Urothelium cell line (cell line): ENCODE measurements at places on chromosomes 6 and 20.

DNA sequence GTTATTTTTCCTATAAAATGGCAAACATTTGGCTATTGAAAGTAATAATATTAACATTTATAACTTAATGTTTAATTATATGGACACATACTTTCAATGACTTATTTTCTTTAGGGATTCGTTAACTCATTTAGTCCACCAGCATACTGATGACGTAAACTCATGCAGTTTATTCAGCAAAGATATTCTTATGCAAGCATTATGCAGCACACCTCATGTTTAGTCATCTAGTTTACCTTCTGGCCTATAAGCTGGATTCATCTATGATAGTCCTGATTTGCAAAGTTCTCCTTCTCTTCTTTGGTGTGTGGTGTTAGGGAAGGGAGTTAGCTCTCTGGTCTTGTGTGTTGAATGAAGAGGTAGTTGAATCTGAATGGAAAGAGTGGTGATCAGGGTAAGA, 60.0 kb downstream of the OR2J2 start:
- DNase-seq = no peak

DNA sequence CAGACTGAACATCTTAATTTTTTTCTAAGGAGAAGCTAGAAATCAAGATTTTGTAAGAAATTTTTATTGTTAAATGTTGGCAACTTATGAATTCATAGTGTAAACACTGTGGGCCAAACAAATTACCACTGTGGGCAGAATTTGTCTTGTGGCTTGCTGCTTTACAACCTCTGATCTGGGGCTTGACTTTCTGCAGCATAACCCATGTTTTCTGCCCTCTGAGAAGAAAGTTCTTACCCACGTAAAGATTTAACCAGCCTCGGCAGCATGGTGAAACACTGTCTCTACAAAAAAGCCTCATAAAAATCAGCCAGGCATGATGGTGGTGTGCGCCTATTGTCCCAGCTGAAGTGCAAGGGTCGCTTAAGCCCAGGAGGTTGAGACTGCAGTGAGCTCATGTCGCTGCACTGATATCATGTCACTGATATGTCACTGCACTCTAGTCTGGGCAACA, 12.9 kb downstream of the ITCH start:
- no peak for DNase-seq

- DNase-seq = no peak
These were observed 31.2 kb downstream of the PLCG1 start for GRCh38 chr20:41168281-41169161.

DNA sequence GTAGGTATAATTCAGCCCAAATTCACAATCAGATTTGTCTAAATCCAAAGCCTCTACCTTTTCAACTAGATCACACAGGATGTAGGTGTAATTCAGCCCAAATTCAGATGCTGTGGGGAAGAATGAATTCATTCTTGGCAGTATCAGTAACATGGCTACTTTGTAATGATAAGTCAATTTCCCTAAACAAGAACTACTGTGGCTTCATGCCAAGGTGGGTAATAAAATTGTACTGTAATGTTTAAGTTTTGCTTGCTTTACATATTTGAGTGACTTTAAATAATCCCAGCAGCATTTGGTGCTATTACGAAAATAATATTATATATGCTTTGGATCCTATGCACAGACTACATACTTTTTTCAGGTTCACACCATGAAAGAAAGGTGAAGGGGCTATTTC, 239.1 kb downstream of the HDGFL1 start:
- no peak for DNase-seq

- no peak for DNase-seq
These were observed 127.2 kb upstream of the TCF21 start for GRCh38 chr6:133761706-133762105.

- no peak for DNase-seq
These were observed 351.2 kb upstream of the RUNX2 start for GRCh38 chr6:44976677-44977641.

DNA sequence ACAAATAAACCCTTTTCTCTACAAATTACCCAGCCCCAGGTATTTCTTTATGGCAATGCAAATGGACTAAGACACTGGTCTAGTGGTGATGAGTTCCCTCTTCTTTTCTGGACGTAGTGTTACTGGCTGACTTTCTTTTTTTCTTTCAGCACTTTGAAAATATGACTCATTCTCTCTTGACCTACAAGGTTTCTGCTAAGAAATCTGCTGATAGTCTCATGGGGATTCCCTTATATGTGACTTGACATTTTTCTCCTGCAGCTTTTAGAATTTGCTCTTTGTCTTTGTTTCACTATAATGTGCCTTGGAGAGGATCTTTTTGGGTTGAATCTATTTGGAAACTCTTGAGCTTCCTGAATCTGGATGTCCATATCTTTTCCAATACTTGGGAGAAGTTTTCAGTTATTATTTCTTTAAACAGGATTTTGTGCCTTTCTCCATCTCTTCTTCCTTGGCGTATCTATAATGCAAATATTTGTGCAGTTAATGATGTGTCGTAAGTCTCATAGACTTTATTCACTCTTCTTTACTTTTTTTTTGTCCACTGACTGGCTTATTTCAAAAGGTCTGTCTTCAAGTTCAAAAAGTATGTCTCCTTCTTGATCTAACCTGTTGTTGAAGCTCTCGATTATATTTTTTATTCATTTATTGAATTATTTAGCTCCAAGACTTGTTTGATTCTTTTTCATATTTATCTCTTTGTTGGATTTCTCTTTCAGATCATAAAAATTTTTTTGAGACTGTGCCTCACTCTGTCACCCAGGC, 42.2 kb upstream of the TPD52L1 start:
- no peak for DNase-seq

- peak; percentile 79 for DNase-seq
These were observed 9.4 kb upstream of the ARMC12 start for GRCh38 chr6:35727231-35727934.

- DNase-seq = peak; percentile 36
These were observed 269.6 kb downstream of the CLIC5 start for GRCh38 chr6:45746046-45746445.

DNA sequence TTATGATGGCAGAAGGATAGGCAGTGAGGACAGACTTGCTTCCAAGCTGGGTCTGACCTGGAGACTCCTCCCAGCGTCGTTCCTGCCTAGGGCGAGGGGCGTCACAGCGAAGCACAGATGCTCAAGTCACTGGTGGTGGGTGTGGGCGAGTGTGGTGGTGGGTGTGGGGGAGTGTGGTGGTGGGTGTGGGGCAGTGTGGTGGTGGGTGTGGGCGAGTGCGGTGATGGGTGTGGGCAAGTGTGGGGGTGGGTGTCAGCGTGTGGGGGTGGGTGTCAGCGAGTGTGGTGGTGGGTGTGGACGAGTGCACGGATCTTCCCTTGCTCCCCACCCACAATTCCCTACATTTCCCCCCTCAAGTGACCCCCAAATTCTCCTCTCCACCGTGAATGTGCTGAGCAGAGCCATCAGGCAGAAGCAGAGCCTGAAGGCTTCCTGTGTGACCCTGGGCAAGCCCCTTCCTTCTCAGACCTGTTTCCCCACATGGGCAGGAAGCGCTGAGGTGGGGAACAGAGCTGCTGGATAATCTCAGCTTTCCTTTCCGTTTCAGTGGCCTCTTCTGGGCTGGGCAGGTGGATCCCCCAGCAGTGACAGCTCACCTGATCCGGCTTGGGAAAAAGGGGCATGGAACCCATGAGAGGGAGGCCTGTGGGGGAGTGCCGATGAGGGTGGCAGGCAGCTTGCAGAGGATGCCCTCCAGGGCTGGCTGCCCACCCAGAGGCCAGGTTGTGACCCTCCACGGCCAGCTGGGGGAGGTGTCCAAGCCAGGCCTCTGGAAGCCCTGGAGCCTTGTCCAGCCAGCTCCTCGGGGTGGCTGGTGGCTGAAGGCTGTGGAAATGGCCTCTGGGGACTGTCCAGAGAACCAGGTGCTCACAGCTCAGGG, 42.9 kb downstream of the RSPO4 start:
- no peak for DNase-seq

GRCh38 chr6:147947521-147947920, 395.1 kb upstream of the SASH1 start:
- DNase-seq = no peak

GRCh38 chr20:51385646-51386530, 156.6 kb downstream of the NFATC2 start:
- peak; percentile 55 for DNase-seq

DNA sequence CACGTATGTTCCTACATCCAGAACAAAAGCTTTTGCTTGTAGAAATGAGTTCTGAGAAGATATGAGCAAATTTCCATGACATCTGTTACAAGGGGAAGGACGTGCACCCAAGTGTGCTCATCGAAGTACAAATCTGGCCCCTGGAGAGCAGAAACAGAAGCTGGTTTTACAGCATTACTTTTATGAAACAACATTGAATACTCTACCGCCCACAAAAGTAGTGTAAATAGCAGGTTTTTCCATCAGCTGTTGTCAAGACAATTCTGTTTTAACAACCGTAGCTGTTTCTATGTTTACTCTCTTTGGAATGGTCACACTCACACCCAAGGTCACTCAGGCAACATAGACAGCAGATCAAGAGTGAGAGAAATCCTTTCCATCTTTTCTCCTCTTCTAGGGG, 114.2 kb upstream of the SSTR4 start:
- DNase-seq = no peak

GRCh38 chr6:129382916-129383315, 327.1 kb downstream of the ARHGAP18 start:
- DNase-seq = no peak

- DNase-seq = no peak
These were observed 7.9 kb downstream of the TMEM63B start for GRCh38 chr6:44135173-44135758.

- no peak for DNase-seq
These were observed 104.7 kb downstream of the LRRC1 start for GRCh38 chr6:53899512-53899911.

DNA sequence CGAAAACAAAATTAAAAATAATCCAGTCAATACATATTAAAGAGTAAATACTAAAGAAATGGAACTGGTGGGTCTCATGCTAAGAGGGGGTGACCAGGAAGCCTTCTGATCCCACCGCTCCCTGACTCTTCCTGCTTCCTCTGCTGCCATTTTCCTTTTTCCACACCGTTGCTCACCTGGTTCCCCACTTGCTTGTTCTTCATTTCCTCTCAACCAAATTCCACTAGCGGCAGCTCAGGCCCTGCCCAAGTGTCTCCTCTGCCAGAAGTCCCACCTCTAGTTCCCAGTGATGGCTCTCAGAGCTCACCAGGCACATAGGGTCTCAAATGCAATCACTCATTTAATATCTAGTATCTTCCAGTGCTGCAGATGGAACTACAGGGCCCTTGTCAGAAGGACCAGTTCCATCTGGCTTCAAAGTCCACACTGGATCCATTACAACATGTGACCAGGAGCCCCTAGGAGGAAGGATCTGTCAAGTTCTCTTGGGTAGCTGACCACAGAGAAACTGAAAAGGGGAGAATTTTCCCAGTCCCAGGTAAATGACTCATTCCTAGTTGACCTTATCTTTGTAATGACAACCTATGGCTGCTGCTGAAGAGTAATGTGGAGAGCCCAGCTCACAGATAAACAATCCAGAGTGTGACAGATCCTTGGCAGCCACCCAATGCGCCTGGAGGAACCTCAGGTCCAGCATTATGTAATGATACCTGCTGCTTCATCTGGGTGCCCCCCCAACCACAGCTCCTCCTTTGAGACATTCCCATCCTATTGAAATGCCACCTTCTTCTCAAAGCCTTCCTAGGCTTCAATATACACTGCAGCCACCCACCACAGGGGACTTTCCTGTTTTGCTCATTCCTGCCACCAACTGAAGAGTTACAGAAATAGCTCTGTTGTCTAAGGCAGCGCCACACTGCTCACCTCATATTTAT, 38.2 kb downstream of the ELMO2 start:
- DNase-seq = no peak

- no peak for DNase-seq
These were observed 95.3 kb upstream of the SGK1 start for GRCh38 chr6:134413241-134413643.

GRCh38 chr6:65229825-65230224, 477.2 kb downstream of the EYS start:
- no peak for DNase-seq

DNA sequence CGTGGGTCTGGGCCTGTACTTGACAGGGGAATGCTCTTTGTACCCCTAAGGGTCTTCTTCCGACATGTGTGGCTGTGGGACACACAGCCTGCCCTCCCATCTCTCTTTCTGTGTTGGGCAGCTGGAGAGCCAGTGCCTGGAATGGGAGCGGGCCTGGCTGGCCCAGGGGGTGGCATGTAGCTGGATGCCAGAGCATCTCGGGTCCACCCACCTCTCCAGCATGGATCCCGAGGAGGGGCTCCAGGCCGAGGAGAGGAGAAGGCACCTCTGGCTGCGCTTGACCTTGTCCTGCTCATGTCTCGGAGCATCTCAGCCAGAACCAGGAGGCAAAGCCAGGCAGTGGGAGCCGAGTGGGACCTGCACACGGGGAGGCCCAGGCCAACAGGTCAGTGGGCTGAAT, 16.0 kb downstream of the CDH4 start:
- DNase-seq = no peak

GRCh38 chr6:136923954-136924673, 2.0 kb downstream of the SLC35D3 start:
- no peak for DNase-seq

GRCh38 chr6:37314487-37315156, 39.2 kb upstream of the RNF8 start:
- peak; percentile 51 for DNase-seq

DNA sequence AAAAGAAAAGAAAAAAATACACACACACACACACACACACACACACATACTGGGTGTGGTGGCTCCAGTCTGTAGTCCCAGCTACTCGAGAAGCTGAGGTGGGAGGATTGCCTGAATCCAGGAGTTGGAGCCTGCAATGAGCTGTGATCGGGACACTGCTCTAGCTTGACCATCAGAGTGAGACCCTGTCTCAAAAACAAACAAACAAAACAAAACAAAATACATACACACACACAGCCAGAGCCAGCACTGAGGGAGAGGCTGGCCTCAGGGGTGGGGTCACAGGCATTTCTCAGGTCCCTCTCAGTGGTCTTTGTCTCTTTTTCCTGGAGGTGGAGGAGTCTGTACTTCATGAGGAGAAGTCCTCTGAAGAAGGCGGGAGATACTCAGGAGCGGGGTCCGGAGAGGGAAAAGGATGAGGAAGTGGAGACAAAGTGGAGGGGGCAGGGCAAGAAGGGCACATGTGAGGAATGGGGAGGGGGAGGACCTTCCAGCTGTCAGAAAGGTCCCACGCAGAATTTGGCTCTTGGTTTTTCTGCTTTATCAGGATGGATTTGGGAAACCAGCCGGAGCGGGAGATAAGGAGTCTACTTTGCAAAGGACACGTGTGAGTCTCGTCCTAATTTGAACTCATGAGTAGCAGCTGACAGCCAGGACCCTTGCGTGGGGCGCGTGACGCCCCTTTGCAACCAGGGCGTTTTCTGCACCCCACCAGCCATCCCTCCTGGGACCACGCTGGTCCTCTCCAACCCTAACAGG, 7.7 kb upstream of the MICB start:
- no peak for DNase-seq

GRCh38 chr6:7479801-7480266, 61.6 kb upstream of the DSP start:
- peak; percentile 66 for DNase-seq

- DNase-seq = no peak
These were observed 17.7 kb downstream of the GFOD1 start for GRCh38 chr6:13469693-13470092.

- DNase-seq = no peak
These were observed 262.4 kb upstream of the SUPT3H start for GRCh38 chr6:45640081-45640491.
